ENCODE measurements at places on chromosomes 7 and 10. TPM values are rescaled to one million over a fixed set of nuclear protein-coding genes. Genes with fewer than 3 reads are reported as not detected.

HOXA11 gene
- 0.13 TPM for total RNA-seq

SPDYE9 gene
- not detected for total RNA-seq

SLC39A12 gene
- total RNA-seq: not detected

FRMD4A gene
- total RNA-seq: 2.8 TPM

UCN3 gene
- total RNA-seq: not detected

ITGA8 gene
- total RNA-seq: not detected

KIAA1217 gene
- total RNA-seq: 0.67 TPM

HOXA6 gene
- total RNA-seq: not detected

PRSS37 gene
- total RNA-seq: not detected

FAM170B gene
- total RNA-seq: not detected

CPA2 gene
- total RNA-seq: not detected

BCCIP gene
- total RNA-seq: 113 TPM

CADPS2 gene
- total RNA-seq: not detected

ATRNL1 gene
- total RNA-seq: not detected
